ENCODE measurements at places on chromosomes 12 and 14. TPM values are rescaled to one million over a fixed set of nuclear protein-coding genes. Genes with fewer than 3 reads are reported as not detected.

The CLEC2A gene
- not detected for total RNA-seq

The MUCL1 gene
- total RNA-seq: not detected

The ZFHX2 gene
- 0.41 TPM for total RNA-seq

The KRT5 gene
- not detected for total RNA-seq

The PSME1 gene
- total RNA-seq: 84.8 TPM
